Activated CD4-positive, alpha-beta T cell treated with anti-CD3 and anti-CD28 coated beads, Interleukin-2, amount 10 ng/mL, durations not matched to agents 7 days and 5 days (primary cell): ENCODE measurements at places on chromosomes 3 and 15.

GRCh38 chr3:37321863-37322262 lies 147.5 kb upstream of the LRRFIP2 start:
- peaks cover 22% of the 10 kb centered on the region for H3K4me1 ChIP-seq
- H3K36me3 ChIP-seq = peaks cover 58% of the 10 kb centered on the region
- H3K4me3 ChIP-seq = no peak overlapping the region

- no peak for DNase-seq
- no peak overlapping the region for H3K4me3 ChIP-seq
- H3K27me3 ChIP-seq = peaks cover 56% of the 10 kb centered on the region
- no peaks in the 10 kb centered on the region for H3K36me3 ChIP-seq
- peaks cover 15% of the 10 kb centered on the region for H3K4me1 ChIP-seq
Observed at GRCh38 chr3:149655826-149656574, 1.8 kb downstream of the WWTR1 start.

DNA sequence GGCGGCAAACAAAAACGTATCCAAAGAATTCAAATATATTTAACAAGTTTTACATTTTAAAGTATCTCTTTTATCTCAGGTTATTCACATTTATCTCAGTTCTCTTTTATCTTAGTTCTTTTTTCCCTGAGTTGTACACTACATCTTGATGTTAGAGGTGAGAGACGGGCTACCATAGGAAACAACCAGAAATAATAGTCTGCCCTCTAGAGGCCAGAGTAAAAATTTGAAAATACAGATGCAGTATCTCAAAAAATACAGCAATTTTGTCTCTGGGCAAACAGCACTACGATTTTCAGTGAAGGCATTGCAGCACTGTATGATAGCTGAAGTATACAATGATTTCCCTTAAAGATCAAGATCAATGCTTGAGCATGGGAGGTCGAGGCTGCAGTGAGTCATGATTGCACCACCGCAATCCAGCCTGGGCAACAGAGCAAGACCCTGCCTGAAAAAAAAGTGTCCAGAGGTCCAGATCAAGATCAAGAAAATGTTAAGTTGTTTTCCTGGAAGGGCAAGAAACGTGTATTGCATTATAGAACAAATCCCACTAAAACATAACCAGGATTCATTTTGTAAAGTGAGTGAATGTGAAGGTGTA lies 82.6 kb upstream of the ATP11B start:
- no peaks in the 10 kb centered on the region for H3K36me3 ChIP-seq
- no peak overlapping the region for H3K27ac ChIP-seq
- no peak for DNase-seq
- peaks cover 4% of the 10 kb centered on the region for H3K4me1 ChIP-seq
- H3K27me3 ChIP-seq = peaks cover 6% of the 10 kb centered on the region
- H3K4me3 ChIP-seq = no peak overlapping the region

GRCh38 chr15:74543583-74543982 lies 2.6 kb downstream of the ARID3B start:
- peak overlapping the region; percentile 77 for H3K27ac ChIP-seq
- H3K27me3 ChIP-seq = no peaks in the 10 kb centered on the region
- H3K4me3 ChIP-seq = peak overlapping the region; percentile 87
- H3K36me3 ChIP-seq = peaks cover 43% of the 10 kb centered on the region
- DNase-seq = peak; percentile 24

DNA sequence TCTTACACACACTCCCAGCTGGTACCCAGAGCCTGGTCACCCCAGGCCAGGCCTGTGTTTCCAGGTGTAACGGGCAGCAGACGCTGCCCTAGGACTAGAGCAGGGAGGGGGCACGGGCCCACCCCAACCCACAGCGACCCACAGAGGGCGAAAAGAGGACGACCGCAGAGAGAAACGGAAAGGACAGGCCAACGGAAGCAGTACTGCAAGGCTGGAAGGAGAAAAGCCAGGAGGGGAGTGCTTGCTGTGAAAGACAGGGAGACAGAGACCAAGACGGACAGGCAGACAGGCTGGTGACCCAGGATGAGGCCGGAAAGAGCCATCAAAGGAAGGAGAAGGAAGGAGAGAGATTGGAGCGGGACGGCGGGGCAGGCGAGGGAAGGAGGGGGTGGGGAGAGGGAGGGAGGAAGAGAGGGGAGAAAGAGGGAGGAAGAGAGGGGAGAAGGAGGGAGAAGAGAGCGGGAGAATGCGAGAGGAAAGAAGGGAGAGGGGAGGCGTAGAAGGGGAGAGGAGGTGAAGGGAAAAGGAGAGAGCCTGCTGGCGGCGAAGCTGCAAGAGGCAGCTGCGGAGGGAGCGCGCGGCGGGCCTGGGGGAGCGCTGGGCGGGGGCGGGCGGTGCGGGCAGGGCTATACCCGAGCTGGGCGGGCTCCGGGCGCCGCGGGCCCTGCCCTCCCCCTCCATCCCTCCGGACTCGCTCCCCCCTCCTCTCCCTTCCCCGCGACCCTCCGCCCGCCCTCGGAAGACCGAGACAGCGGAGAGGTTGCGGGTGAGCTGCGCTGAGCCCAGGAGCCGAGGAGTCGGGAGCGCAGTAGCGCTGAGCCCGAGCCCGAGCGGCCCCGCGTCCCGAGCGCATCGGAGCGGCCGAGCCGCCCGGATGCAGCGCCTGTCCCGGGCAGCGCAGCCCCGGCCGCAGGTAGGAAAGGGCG lies at the start of gene SLC6A1:
Gene SLC6A1 (plus strand): TSS at position 732 of the 926 bp plus-strand sequence. CDS start 24,464 bp downstream, outside the sequence.
- peaks cover 62% of the 10 kb centered on the region for H3K27me3 ChIP-seq
- H3K4me1 ChIP-seq = peaks cover 7% of the 10 kb centered on the region
- peak within 1 kb of the TSS; percentile 22 for H3K27ac ChIP-seq
- DNase-seq = no peak
- peaks cover 2% of the 10 kb centered on the region for H3K36me3 ChIP-seq
- H3K4me3 ChIP-seq = peak within 1 kb of the TSS; percentile 31

DNA sequence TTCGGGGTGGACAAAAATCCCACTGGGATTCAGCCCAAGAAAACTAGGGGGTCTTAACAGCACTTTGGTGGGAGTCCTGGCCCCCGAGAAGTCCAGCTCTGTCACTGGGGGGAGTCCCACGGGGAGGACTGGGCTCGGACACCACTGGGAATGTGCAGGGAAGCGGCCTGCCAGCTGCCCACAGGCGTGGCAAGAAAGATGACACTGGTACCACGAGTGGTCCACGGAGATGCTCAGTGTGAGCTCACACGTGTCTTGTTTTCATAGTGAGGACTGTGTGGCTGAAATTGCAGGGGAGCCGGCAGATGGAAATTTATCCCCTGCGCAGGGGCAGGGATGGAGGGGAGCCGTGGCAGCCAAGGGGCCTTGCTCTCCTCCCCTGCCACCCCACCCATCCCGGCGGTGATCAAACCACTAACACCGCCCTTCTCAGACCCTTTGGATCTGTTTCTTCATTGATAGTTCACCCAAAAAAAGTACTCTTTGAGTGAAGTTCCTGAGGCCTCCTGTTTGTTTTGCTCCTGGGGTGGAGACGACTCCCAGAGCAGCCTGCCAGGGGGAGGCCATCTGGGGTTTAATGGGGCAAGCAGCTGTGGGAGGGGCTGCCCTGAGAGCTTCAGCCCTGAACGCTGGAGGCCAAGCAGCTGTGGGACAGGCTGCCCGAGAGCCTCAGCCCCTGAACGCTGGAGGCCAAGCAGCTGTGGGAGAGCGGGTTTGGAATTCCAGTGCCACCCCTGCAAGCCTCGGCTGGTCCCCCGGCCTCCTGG lies 130.9 kb downstream of the LRRK1 start:
- no peaks in the 10 kb centered on the region for H3K27me3 ChIP-seq
- peak; percentile 3 for DNase-seq
- no peak overlapping the region for H3K4me3 ChIP-seq
- no peaks in the 10 kb centered on the region for H3K4me1 ChIP-seq

- H3K36me3 ChIP-seq = no peaks in the 10 kb centered on the region
- no peaks in the 10 kb centered on the region for H3K27me3 ChIP-seq
- DNase-seq = no peak
Observed at GRCh38 chr15:35466476-35466875, 79.5 kb downstream of the DPH6 start.

DNA sequence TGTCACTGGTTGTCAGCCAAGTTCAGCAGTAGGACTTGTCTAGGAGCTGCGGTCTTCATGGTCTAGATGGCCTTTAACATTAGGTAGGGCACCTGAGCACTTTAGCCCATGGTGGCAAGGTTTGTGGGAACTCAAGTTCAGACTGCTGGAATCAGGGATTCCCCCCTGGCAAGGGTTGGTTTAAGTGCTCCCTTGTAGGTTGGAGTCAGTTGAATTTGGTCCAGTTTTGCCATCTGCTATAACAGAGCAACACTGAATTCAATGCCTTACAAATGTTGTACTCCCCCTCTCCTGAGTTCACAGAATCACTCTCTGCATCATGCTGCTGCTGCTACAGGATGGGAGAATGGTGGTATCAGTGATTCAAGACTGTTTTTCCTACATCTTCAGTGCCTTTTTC lies 509.3 kb downstream of the VGLL3 start:
- no peaks in the 10 kb centered on the region for H3K4me1 ChIP-seq
- no peak overlapping the region for H3K27ac ChIP-seq
- no peaks in the 10 kb centered on the region for H3K36me3 ChIP-seq
- H3K27me3 ChIP-seq = no peaks in the 10 kb centered on the region
- H3K4me3 ChIP-seq = no peak overlapping the region

DNA sequence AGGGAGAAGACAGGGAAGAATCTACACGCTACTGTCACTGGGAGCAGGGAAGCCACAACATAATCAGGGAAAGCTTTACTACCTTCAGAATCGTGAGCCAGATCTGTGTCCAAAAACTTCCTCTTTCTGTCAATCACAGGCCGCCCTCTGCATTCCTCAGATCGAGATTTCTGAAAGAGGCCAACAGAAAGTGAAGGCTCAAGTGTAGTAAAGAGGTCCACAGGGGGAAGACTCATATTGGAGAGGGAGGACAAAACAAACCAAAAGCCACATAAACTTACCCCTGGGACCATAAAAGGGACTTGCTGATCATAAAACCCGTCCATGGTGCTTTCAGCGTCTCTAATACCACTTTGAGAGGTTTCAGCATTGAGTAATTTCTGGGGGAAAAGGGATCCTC lies 3.3 kb downstream of the ETV5 start:
- peaks cover 2% of the 10 kb centered on the region for H3K36me3 ChIP-seq
- no peak for DNase-seq
- H3K27ac ChIP-seq = no peak overlapping the region
- H3K4me1 ChIP-seq = peaks cover 29% of the 10 kb centered on the region

DNA sequence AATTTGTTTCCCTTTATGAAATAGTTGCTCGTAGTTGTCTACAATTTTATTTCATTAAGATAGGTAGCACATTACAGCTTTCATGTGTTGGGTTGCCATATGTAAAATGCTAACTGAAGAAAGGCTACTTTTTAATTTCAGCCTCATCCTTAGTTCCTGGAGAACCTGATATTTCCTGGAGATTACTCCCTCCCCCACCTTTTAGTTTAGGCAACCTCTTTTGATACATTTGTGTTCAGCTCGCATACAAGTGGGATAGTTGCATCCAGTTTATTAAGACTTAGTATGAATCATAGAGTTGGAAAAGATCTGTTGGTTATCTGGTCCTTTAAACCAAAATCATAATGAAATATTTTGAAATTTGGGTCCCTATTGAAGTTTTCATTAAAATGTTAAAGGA lies 6.0 kb downstream of the SETD5 start:
- H3K4me3 ChIP-seq = no peak overlapping the region
- H3K4me1 ChIP-seq = peaks cover 70% of the 10 kb centered on the region
- no peaks in the 10 kb centered on the region for H3K27me3 ChIP-seq
- H3K27ac ChIP-seq = no peak overlapping the region

- H3K4me1 ChIP-seq = no peaks in the 10 kb centered on the region
- no peak overlapping the region for H3K4me3 ChIP-seq
- H3K27ac ChIP-seq = no peak overlapping the region
- H3K27me3 ChIP-seq = no peaks in the 10 kb centered on the region
- no peak for DNase-seq
- H3K36me3 ChIP-seq = no peaks in the 10 kb centered on the region
Observed at GRCh38 chr3:59258550-59259260, 208.9 kb upstream of the CFAP20DC start.

GRCh38 chr15:65558336-65558735 lies 28.1 kb downstream of the HACD3 start:
- H3K4me1 ChIP-seq = no peaks in the 10 kb centered on the region
- peaks cover 35% of the 10 kb centered on the region for H3K36me3 ChIP-seq
- H3K4me3 ChIP-seq = no peak overlapping the region
- no peaks in the 10 kb centered on the region for H3K27me3 ChIP-seq

DNA sequence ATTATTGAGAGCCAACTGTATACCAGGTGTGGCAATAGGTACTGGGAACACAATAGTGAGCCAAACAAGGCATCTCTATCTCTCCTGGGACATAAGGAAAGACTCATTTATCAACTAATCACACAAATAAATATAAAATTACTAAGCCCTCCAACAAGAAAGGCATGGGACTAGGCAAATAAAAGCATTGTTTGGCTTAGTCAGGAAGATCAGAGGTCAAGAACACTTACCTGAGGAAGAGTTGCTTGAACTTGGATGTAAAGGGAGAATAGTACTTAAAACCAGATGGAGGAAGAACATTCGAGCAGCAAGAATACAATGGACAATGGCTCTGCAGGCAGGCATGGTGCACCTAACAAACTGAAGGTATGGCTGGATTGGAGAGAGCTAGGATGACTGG lies 300.7 kb downstream of the WDR72 start:
- H3K27ac ChIP-seq = no peak overlapping the region
- H3K36me3 ChIP-seq = no peaks in the 10 kb centered on the region
- no peaks in the 10 kb centered on the region for H3K27me3 ChIP-seq
- no peaks in the 10 kb centered on the region for H3K4me1 ChIP-seq
- no peak overlapping the region for H3K4me3 ChIP-seq

GRCh38 chr3:134693226-134693625 lies 42.4 kb upstream of the KY start:
- no peak overlapping the region for H3K4me3 ChIP-seq
- no peaks in the 10 kb centered on the region for H3K36me3 ChIP-seq
- DNase-seq = no peak
- no peaks in the 10 kb centered on the region for H3K4me1 ChIP-seq
- H3K27ac ChIP-seq = no peak overlapping the region

DNA sequence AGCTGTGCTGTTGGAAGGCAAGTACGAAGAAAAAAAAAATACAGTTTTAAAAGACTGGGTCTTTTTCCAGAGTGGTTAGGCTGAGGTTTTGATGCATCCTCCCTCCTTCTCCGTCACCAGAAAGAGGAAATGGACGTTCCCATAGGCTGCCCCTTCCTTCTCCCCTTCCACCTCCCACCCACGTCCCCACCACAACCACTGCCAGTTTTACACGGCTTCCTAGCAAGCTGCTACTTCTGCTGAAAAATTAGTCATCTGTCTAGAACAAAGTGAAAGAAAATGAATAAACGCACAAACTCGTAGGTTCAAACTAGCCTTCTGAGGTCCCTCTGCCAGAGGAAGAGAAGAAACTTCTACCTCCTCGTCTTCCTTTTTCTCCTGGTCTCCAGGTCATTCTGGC lies 71.6 kb upstream of the RPL35A start:
- H3K27me3 ChIP-seq = no peaks in the 10 kb centered on the region
- H3K4me1 ChIP-seq = peaks cover 24% of the 10 kb centered on the region
- H3K36me3 ChIP-seq = peaks cover 39% of the 10 kb centered on the region
- peak overlapping the region; percentile 70 for H3K27ac ChIP-seq
- H3K4me3 ChIP-seq = no peak overlapping the region
- peak; percentile 41 for DNase-seq

GRCh38 chr3:112013058-112013783 lies 14.5 kb downstream of the TAGLN3 start:
- no peaks in the 10 kb centered on the region for H3K36me3 ChIP-seq
- H3K27me3 ChIP-seq = no peaks in the 10 kb centered on the region
- H3K4me1 ChIP-seq = peaks cover 13% of the 10 kb centered on the region
- no peak overlapping the region for H3K27ac ChIP-seq
- H3K4me3 ChIP-seq = no peak overlapping the region
- DNase-seq = peak; percentile 67

GRCh38 chr15:50418041-50418583 lies 6.1 kb upstream of the USP8 start:
- H3K36me3 ChIP-seq = no peaks in the 10 kb centered on the region
- peaks cover 6% of the 10 kb centered on the region for H3K27me3 ChIP-seq
- H3K4me3 ChIP-seq = no peak overlapping the region
- no peak for DNase-seq

- H3K4me1 ChIP-seq = peaks cover 46% of the 10 kb centered on the region
- H3K27ac ChIP-seq = no peak overlapping the region
- peaks cover 4% of the 10 kb centered on the region for H3K36me3 ChIP-seq
- no peak overlapping the region for H3K4me3 ChIP-seq
- DNase-seq = no peak
Observed at GRCh38 chr3:152226176-152226575, 42.6 kb upstream of the MBNL1 start.
